Stimulated activated CD8-positive, alpha-beta memory T cell treated with anti-CD3 and anti-CD28 coated beads, Interleukin-12 subunit alpha, Interleukin-12 subunit beta, amount 100 ng/mL, for 4 hours (primary cell): ENCODE measurements at places on chromosomes 6 and 20.

DNA sequence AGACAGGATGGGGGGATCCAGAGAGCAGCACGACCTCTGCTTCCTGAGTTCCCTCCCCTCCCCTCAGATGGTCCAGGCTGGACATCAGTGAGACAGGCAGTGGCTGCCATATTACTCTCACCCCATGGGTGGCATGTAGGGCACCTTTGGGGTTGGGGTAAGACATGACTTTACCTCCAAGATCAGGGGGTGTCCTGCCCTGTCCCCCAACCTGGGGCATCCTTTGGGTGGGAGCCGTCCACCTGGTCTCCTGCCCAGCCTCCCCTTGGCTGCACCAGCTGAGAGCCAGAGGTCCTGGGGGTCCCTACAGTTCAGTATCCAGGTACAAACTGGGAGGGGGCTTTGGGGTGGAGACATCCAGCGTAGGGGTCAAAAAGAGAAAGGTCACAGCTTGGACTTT lies 48.7 kb upstream of the SLCO4A1 start:
- DNase-seq = no peak

DNA sequence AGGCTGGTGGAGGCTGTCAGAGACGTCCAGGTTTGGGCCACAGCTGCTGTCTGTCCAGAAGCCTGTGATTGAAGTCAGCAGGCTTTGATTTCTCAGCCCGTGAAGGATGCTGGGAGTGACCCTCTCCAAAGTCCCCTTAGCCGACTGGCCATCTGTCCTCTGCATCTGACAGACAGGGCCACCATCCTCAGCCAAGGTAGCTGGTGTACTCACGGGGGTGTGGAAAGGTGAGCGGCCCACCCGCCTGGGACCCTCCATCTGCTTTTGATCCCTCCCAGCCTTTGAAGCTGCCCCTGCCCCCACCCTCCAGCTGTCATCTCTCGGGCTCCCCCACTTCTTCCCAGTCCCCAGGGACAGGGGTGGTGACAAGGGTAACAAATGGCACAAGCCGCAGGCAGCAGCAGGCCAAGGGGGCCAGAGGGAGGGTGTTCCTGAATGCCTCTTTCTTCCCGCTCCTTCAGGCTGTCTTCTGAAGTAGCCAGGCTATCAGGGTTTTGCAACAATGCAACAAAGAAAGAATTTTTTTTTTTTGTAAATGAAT lies 84.4 kb downstream of the EYA2 start:
- DNase-seq = no peak

- no peak for DNase-seq
These were observed 8.2 kb upstream of the ADGRF4 start for GRCh38 chr6:47690214-47690613.

GRCh38 chr6:137637121-137637520 lies 142.9 kb upstream of the OLIG3 start:
- DNase-seq = no peak

DNA sequence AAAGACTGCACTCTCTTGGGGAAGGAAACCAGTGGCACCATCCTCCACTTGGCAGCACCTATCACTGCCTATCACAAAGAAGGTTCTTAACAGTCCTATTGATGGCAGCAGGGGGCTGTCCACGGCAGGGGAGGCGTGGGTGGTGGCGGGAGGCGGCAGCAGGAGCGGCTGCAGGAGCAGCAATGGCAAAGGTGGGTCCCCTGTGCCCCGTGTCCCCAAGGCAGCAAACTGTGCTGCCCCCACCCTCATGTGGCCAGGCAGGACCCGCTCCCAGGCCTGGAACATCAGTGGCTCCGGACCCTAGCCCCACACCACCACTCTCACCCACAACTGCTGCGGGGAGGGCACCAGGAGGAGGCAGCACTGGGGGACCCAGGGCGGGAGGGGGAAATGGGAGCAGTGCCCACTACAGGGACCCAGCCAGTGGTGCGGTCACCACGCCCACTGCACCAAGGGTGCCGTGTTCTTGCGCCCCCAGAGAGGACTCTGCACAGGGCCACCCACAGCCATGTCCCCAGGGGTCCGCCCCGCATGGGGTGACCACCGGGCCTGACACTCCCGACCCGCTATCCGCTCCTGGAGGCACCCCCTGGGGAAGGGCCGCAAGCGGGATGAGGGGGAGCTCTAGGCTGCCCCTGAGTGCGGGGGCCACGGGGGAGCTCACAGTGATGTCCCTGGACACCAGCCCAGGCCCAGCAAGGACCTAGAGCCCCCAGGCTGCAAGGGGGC lies 54.6 kb downstream of the GMDS start:
- no peak for DNase-seq

DNA sequence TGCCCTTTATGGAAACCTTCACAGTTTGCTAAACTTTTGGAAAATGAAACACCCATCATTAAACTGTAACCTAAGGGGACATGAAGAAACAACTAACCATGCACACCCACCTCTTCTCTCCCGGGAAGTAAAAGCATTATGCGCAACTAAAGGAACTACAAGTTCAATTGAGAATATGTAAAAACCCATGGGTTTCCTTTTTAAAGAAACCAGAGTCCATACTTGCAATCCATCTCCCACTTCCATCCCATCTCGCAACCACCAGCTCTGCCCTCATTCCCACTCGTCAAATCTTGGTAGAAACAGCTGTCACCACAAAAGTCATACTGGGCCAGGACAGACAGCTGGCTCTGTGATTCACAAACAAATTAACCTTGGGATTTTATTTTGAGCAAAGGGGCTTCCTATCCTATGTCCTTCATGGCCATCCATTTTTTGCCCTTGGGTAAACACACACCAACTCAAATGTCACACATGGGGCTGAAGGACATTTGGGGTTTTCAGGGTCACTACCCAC lies 81.5 kb downstream of the HAO1 start:
- DNase-seq = no peak

- no peak for DNase-seq
These were observed 54.3 kb downstream of the MYLIP start for GRCh38 chr6:16183187-16183664.

DNA sequence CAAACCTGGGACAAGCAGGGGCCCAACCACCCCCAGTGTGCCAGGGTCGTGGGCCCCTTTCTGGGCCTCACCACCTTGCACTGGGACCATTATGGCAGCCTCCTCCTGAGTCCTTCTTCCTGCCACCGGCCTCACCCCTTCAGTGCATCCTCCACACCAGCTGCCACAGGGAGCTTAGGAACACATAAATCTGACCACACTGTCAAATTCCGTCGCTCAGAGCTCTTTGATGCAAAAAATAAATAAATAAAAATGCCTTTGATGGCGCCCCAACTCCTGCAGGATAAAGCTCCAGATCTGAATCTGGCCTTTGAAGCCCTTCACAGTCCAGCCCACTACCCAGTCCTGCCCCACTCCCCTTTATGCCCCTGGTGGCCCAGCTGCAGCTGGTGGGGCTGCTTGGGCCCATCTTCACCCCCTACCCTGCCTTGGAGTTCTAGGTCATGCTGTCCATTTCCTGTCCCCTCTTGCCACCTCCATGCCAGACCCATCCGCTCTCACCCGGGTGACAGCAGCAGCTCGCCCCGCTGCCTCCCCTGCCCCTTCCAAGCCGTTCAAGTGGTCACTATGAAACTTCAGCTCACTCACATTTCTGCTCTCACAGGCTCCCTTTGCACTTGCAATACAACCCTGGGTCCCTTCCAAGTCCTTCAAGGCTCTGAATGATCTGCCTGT lies 16.0 kb downstream of the MYH7B start:
- DNase-seq = no peak

GRCh38 chr6:113376847-113377165 lies 480.3 kb upstream of the MARCKS start:
- DNase-seq = no peak

DNA sequence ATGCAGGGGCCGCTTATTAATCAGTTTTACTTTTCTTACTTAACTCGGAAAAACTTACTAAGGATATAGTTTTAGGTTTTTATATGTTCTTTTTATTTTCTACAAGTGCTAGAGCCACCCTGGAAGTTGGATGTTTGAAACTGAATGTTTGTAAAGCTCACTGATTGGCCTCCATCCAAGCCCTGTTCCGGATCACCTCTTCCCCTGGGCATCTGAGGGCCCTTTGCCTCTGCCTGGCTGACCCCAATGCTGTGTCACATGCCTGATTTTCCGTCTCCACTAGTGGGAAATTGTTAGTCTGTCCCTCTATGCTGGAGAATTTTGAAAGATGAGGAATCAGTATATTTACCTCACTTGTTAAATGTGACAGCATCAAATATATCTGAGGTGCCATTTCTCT lies 79.3 kb downstream of the SLC35F1 start:
- DNase-seq = no peak

DNA sequence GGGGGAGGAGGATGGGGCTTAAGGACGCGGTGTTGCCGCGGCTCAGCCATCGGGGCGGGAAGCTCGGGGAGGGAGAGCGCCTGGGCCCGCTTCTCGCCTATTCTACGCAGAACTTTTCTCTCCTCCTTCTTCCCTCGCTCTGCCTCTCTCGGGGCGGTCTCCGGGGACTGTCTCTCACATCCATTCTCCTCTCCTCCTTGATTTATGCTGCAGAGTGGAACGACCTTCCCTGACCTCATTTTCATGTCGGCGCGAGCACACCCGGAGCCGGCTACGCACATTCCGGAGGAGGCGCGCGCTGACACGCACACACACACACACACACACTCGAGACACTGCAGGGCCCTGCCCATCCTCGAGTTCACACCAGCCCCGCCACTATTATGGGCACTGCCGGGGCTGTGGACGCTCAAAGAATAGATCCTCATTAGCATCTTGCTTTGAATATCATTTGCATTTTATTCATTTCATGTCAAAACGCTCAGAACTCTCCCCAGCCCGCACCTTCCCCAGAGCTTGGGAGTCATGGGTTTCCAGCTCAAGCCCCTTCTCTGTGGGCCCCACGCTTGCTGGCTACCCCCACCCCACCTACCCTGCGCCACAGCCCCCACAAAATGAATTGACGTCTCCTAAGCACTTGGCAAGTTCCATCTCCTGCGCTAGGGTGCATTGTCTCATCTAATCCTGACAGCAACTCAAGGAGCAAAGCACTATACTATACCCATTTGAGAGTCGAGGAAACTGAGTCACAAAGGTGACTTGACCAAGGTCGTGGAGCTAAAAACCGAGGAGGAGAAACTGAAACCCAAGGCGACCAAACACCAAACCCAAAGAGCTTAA lies 36.8 kb downstream of the NCR2 start:
- no peak for DNase-seq

- DNase-seq = no peak
These were observed 22.2 kb downstream of the PSMG4 start for GRCh38 chr6:3280866-3281465.

GRCh38 chr20:10079964-10080363 lies 45.2 kb downstream of the ANKEF1 start:
- no peak for DNase-seq

GRCh38 chr6:161401587-161402309 lies 127.9 kb upstream of the AGPAT4 start:
- DNase-seq = no peak

DNA sequence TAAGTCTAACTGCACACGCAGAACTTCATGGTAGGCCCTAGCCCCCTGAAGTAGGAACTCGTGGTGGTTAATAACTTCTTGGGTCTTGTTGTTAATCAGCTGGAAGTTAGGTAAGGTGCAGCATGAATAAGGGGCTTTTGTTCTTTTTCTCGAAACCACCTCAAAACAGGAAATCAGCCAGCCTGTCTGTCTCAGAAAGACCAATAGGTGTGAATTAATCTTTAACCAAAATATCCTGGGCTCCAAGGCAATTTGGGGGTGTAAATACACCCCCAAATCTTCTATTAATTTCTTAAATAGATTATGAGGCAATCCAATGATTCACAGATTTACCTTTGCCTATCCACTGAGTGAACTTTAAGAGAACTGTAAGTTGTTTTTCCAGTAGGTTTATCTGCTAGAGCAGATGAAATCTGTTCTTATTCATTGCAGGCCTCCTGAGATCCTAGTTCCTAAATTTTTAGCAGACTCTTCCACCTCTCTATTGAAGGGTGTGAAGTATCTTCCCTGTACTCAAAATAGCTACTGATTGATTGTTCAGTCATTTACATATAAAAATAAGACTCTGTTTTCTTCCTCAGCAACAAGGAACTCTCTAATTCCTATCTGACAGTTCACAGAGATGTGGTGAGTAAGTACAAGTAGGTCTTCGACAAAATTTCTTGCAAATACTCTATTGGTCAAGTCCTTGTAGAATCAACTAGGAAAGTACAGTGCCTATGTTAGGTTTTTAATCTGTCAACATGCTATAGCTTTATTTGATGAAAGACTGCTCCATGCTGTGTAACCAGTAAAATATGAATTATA lies 427.1 kb upstream of the NOX3 start:
- DNase-seq = no peak

- no peak for DNase-seq
These were observed 179.0 kb upstream of the FOXA2 start for GRCh38 chr20:22763257-22763906.

- DNase-seq = no peak
These were observed 89.1 kb upstream of the FOXA2 start for GRCh38 chr20:22673467-22673866.

GRCh38 chr20:9093218-9093957 lies 24.5 kb downstream of the PLCB4 start:
- no peak for DNase-seq

GRCh38 chr20:44678990-44679611 lies 27.6 kb upstream of the ADA start:
- no peak for DNase-seq

GRCh38 chr6:42846505-42846904 lies 32.9 kb upstream of the RPL7L1 start:
- no peak for DNase-seq

DNA sequence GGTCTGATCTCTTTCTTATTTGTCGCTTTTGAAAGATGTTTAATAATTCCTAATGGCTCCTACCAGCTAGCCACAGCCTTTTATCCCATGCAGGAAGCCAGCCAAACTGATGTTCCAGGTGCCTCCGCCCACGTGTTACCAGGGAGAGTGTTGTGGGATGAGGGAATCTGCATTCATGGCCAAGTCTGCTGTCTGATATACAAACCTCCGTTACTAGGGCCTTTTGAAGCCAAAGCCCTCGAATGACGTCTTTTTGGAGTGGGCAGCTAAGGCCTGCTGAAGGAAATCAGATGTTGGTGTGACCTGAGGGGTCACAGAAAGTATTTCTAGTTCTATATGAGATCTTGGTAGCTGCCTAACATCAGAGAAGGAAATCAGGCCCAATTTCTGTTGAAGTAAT lies 21.3 kb downstream of the STK35 start:
- no peak for DNase-seq

DNA sequence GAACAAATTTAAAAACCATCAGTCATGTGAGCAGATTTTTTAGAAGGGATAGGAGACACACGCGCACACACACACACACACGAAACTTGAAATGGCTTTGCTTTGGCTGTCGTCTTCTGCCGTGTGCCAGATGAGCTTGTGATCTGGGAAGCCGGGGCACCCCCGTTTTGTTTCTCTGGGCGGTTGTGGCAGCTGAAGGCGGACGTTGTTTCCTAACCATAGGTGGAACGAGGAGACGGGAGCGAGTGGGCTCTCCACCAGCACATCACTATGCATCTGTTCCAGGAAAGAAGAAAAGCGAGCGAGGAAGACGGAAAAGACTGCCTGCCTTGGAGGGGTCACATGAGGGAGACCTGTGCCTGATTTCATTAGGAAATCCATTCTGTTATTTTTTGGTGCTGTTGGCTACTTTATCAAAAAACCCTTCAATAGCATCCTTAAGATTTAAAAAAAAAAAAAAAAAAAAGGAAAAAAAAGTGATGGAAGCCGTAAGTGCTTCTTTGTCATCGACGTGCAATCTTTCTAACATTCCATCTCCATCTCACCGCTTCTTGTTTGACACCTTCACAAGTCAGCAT lies 142.1 kb downstream of the DTNBP1 start:
- DNase-seq = no peak
